Activated CD8-positive, alpha-beta memory T cell treated with anti-CD3 and anti-CD28 coated beads, Interleukin-2, amount 50 U/mL, for 4 hours (primary cell): ENCODE measurements at places on chromosomes 11 and 22.

- no peak for DNase-seq
These were observed 3.8 kb downstream of the AIP start for GRCh38 chr11:67486481-67487195.

DNA sequence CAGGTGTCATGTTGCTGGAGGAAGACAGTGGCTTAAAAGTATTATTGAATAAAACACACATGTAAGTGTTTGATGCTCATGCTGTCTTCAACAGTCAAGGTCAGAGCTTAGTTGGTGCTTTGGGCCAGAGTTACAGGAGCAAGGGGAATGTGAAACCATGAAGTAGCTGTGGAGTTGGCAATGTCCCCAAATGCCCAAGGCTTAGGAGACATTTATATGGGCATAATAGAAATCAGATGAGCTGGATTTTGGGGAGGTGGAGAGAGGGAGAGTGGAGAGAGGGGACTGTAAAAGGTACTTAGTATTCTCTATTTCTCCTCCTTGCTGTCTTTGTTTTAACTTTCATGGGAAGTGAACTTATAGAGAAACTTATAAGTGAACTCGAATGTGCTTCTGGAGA is 407.8 kb downstream of the ETS1 start:
- DNase-seq, result no peak

DNA sequence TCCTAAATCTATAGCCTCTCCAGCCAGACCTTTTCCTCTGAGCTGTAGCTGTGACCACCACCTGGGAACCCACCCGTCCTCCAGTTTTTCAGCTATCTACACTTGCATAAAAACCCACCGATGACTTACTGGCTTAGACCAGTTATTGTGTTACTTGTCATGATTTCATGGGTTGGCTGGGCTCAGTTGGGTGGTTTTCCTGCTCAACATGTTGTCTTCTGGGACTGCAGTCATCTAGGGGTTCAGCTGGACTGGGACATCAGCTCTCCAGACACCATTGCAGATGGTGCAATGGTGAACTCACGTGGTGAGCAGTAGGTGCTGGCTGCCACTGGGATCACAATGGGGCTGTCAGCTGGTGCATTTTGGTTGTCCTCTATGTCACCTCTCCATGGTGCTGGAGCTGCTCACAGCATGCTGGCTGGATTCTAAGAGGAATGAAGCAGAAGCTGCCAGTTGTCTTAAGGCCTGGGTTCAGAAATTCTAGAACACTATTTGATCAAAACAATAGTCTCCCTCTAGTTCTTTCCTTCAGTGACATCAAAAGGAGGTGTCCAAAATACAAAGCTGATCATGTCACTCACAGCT is 1.3 kb upstream of the SYT13 start:
- no peak for DNase-seq

- no peak for DNase-seq
These were observed 84.8 kb downstream of the ADAMTS15 start for GRCh38 chr11:130533113-130533798.

DNA sequence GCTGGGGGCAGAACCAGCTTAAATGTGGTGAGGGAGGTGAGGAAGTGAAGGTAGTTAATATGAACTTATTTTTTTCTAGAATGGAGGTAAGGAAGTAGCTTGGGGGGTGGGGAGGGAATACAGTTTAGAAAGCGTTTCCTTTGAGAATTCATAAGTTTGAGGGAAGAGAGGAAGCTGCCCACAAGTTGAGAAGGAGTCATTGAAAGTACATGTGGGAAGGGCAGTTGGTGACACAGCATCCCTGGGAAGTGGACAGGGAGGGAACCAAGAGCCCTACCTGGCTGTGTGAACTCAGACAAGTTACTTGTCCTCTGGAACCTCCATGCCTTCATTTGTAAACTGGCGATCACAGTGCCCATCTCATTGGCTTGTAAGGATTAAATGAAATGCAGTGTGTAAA is 125.9 kb upstream of the SPON1 start:
- no peak for DNase-seq

DNA sequence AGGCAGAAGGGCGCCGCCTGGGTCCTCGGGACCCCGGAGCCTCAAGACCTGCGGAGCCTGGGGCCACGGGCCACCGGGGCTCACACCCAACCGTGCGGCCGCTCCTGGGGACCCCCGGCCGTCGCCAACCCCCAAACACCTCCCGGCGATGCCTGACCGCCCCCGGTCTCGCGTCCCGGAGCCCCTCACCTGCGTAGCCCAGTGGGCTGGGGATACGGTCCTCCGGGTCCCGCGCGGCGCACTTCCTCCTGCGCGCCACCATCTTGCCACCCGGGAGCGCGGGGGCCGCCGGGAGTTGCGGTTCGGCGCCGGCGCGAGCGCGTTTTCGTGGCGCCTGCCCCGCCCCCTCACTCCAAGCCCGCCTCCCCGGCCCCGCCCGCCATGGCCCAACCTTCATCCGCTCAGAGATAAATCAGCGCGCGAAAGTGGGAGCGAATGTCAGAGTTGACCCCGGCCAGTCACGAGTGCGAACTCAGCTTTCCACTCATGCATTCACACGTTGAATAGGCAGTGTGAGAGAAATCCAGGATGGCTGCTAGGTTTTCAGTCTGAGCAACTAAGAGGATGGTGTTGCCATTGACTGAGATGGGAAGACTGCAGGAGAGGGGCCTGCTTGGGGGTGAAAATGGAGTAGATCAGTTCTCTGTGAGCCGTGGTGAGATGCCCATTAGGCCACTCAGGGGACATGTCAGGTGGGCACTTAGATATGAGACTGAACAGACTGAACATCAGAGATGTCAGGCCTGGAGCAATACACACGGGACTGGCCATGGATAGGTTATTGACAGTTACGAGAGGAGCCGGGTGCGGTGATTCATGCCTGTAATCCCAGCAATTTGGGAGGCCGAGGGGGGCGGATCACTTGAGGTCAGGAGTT is at the start of gene RRP7A:
Gene RRP7A, minus strand, starts transcription at position 272 of the 877 bp plus-strand sequence. Its CDS starts 10 bp downstream, at position 262.
- DNase-seq, result peak; percentile 83
